ENCODE measurements at places on chromosomes 5 and 9. TPM values are rescaled to one million over a fixed set of nuclear protein-coding genes. Genes with fewer than 3 reads are reported as not detected.
A peak's percentile ranks its signal among the peaks of the same experiment; 100 is the strongest.

GRCh38 chr5:97163360-97163764 lies 19.7 kb downstream of the RIOK2 start:
- peak; percentile 42 for DNase-seq

GRCh38 chr5:141850244-141850768 lies 27.9 kb downstream of the PCDH1 start:
- DNase-seq = peak; percentile 67

DNA sequence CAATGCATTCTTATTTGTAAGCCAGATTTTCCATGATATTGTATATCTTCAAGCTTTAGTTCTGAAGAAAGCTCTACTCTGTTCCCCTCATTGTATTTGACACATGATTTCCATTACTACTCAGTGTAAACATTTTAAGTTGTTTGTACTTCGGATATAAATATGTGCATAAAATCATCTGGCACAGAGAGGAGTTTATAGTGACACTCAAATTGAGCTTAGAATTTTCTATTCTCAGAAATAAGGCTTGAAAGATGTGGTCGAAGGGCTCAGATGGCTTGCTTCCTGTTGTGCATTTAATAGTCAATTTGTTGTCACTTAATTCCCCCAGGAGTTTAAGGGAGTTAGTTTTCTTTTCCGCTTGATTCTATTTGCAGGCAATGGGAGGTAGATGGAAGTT lies 88.8 kb downstream of the PPIC start:
- no peak for DNase-seq

DNA sequence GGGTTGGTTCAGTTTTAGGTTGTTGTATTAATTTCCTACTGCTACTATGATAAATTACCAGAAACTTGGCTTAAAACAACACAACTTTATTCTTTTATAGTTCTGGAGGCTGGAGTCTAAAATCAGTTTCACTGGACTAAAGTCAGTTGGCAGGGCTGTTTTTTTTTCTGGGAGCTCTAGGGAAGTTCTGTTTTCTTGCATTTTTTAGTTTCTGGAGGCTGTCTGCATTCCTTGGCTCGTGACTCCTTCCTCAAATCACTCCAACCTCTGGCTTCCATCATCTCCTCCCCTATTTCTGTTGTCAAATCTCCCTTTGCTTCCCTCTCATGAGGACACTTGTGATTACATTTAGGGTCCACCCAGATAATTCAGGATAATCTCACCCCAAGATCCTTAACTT lies 51.3 kb upstream of the SUB1 start:
- peak; percentile 26 for DNase-seq

GRCh38 chr9:124033348-124033747 lies 21.8 kb downstream of the LHX2 start:
- DNase-seq = no peak

- DNase-seq = peak; percentile 16
Measured at GRCh38 chr9:114889802-114890224, 40.6 kb downstream of the TNFSF8 start.

GRCh38 chr5:168961681-168962080 lies 339.3 kb downstream of the SLIT3 start:
- no peak for DNase-seq

PCDHGA5 gene
- polyA plus RNA-seq = 0.35 TPM

BARHL1 gene
- not detected for polyA plus RNA-seq

SPINK6 gene
- not detected for polyA plus RNA-seq

VLDLR gene
- polyA plus RNA-seq = 15.1 TPM

HTR1A gene
- polyA plus RNA-seq = not detected

PFN3 gene
- polyA plus RNA-seq = not detected

ADGRD2 gene
- polyA plus RNA-seq = not detected

LCN12 gene
- not detected for polyA plus RNA-seq
